ENCODE measurements at places on chromosomes 12 and 14.
A peak's percentile ranks its signal among the peaks of the same experiment; 100 is the strongest.

GRCh38 chr12:46499901-46500300, 127.3 kb upstream of the SLC38A2 start:
- DNase-seq, result no peak

DNA sequence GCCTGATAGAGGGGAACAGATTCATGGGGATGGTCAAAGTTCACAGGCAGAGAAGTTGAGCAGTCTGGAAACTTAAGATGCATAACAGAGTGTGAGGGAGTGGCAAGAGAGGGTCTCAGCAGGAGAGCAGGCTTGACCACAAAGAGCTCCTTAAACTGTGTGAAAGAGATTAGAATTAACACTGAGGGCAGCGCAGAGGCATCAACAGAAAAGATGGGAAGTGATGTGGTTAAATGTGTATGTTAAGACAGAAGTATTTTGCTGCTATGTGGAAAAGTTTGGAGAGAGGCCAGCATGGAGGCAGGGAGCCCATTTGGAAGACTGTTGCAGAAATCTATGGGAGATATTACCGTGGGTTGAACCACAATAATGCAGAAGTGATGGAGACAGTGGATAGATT, 122.7 kb upstream of the LMNTD1 start:
- DNase-seq, result no peak

- DNase-seq, result peak; percentile 46
These were observed 72.8 kb upstream of the IFNG-AS1 start for GRCh38 chr12:67916266-67916970.

DNA sequence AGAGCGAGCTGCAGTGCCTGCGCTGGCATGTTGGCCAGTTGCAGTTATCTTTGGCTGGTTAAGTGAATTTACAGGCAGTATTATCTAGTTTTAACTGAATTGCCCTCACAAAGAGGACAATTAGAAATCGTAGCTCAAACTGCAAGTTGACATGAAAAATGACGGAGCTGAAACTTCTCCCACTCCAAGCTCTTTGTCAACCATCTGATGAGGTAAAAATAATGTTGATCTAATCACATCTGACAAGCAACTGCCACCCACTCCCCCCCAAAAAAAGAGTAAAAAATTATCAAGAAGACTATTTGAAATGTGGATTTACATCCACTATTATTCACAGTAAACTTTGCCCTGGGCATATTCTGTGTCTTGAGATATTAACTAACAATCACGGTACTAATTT, 84.7 kb upstream of the VASH1 start:
- no peak for DNase-seq

Measured in GM04504 (cell line).